Activated CD4-positive, CD25-positive, alpha-beta regulatory T cell treated with anti-CD3 and anti-CD28 coated beads, Interleukin-2, amount 50 U/mL, for 24 hours (primary cell): ENCODE measurements at places on chromosomes 7 and 10.

DNA sequence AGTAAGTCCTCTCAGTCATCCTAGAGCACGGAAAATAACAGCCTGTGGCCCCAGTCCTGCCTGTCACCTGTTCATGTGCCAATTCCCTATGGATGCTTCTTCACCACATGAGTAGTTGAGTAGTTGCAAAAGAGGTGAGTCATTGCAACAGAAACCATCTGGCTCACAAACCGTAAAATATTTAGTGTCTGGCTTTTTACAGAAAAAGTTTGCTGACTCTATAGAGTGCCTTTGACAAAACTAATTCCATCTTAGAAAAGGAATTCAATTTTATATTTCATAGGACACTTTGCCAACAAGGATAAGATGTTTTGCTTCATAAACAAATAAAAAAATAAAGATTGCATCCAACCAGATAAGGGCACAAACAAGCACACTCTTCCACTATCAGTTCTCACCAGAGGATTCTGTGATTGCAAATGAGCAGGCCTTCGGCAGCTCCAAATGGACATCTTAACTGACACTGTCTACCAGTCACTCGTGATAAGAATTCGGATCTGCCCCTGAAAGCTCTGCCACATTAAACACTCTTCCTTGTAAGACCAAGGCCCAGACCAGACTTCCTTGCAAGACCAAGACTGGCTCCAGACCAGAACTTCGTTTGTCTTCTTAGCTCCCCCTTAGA, 242.7 kb upstream of the SEMA3C start:
- ATAC-seq, result no peak

DNA sequence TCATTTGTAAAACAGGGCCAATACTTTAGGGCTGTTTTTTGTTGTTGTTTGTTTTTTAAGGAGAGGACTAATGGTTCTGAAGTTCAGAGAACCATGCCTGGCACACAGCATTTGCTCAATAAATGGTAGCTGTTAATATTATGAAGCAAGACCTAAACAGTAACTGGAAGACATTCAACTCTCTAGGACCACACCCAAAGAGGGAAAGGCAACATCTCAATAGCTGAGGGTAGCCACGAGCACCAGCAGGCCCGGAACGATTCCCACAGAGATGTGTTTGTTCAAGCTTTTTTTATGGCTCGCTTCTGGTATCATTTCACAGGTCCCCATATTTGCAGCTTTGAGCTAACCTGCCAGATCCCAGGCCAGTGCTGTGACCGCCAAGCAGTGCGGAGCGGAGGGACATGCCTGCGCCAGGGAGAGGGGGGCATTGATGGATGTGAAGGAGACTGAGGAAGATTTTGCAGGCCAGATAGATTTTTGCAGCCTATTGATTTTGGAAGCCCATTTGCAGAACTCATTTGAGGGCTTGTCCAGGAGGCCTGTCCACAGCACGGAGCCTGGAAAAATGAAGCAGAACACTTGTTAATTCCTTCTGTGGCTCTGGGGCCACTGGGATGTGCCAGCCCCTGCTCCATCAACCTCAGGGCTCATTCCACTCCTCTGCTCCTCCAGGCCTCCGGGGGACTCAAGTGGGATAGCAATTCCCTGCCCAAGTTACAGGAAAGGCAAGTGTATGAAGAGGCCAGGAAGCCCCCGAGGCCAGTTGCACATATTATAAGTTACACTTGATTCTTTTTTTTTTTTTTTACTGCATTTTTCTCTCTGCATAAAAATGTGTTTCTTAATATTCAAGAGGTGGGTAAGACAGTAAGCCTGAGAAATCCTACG, 57.3 kb upstream of the FGFR2 start:
- ATAC-seq, result no peak

- ATAC-seq, result no peak
These were observed 2.5 kb downstream of the NIPSNAP2 start for GRCh38 chr7:55966851-55967250.

- ATAC-seq, result no peak
These were observed 129.6 kb downstream of the SRI start for GRCh38 chr7:88090240-88090639.

GRCh38 chr7:129830949-129831348, 121.8 kb downstream of the UBE2H start:
- ATAC-seq, result no peak

GRCh38 chr10:55837273-55837672, 523.8 kb downstream of the ZWINT start:
- no peak for ATAC-seq

GRCh38 chr10:92419740-92420545, 129.0 kb downstream of the MARCHF5 start:
- no peak for ATAC-seq

- no peak for ATAC-seq
These were observed 325.0 kb downstream of the PLXNA4 start for GRCh38 chr7:132251327-132251659.

- peak; percentile 46 for ATAC-seq
These were observed 41.8 kb upstream of the LRRC18 start for GRCh38 chr10:48981310-48981907.

GRCh38 chr7:43791665-43792064, 33.2 kb downstream of the BLVRA start:
- no peak for ATAC-seq

- ATAC-seq, result no peak
These were observed 153.3 kb downstream of the WDR37 start for GRCh38 chr10:1209355-1209979.

- peak; percentile 49 for ATAC-seq
These were observed 474 bp downstream of the ORC5 start for GRCh38 chr7:104207348-104207730.

DNA sequence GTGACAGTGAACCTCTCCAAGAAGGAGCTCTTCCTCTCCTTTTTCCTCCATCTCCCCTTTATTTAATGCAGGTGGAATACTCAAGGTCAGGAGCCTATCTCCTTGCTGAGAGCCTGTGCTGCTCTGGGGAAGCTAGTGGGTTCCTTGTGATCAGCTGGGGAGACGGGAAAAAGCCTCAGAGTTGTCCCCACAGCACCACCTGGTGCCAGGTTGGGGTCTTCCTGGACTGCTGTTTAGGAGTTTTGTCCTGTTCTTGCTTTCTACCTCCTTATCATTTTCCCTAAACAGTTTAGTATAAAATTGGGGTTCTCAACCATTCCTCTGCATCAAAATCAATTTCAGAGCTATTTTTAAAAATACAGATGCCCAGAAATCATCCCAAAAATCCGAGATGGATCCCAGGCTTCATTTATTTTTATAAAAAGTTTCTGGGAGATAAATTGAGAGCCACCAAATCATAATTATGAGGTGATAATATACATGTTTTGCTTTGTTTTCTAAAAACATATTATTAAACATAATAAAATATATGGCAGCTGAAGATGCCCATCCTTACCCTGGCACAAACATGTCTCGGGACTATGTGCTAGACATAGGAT, 44.3 kb downstream of the MACC1 start:
- no peak for ATAC-seq

DNA sequence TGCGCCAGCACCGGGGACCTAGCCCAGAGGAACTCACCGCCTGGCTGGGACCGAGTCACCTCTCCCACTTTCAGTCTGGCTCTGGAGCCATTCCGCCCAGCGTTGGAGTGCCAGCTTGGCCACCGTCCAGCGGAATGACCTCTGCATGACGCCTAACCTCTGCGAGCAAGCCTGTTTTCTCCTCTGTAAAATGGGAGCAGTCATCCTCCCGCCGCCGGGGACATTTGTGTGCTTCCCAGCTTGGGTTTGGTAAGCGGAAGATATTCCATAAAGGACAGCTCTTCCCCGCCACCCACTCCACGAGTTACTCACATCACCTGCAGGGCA, 1.3 kb upstream of the ZCCHC24 start:
- no peak for ATAC-seq

- ATAC-seq, result no peak
These were observed 41.3 kb downstream of the CCDC6 start for GRCh38 chr10:59865101-59865500.

GRCh38 chr10:490891-491571, 198.4 kb downstream of the DIP2C start:
- ATAC-seq, result no peak

DNA sequence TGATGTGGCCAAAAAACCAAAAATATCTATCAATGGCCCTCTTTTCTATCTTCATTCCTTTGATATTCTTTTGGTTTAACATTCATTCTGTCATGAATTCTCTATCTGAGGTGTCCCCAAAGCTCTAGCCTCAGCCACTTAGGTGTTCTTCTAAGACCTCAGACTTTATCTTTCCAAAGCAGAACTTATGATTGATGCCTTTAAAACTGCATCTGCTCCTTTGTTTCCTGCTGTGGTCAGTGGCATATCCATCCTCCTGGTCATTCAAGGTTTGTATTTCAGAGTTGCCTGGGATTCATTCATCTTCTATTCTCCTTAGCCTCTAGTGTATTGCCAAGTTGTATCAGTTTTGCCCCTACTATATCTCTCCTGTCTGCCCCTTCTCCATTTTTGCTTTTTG, 30.6 kb downstream of the FHIP2A start:
- ATAC-seq, result no peak

- ATAC-seq, result peak; percentile 95
These were observed 10.8 kb downstream of the ERLIN1 start for GRCh38 chr10:100174699-100175677.

DNA sequence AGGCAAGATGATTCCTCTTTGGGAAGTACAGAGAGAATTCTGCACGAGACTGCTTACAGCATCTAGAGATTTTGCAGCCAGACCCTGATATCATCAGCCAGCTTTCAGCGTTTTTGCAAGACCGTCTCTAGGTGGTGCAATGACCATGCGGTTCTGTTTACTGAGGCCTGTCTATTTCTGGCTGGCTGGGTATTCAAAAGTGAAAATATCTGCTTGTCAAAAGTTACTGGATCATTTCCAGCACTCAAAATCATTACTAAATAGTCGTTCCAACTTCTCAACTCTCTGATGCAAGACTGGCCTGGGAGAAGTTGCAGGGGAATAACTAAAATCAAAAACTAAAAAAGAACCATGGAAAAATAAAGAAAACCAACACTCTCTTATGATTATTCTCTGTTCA, 240.1 kb downstream of the ELMO1 start:
- peak; percentile 55 for ATAC-seq

GRCh38 chr7:32479574-32480200, 10.5 kb downstream of the LSM5 start:
- ATAC-seq, result no peak

DNA sequence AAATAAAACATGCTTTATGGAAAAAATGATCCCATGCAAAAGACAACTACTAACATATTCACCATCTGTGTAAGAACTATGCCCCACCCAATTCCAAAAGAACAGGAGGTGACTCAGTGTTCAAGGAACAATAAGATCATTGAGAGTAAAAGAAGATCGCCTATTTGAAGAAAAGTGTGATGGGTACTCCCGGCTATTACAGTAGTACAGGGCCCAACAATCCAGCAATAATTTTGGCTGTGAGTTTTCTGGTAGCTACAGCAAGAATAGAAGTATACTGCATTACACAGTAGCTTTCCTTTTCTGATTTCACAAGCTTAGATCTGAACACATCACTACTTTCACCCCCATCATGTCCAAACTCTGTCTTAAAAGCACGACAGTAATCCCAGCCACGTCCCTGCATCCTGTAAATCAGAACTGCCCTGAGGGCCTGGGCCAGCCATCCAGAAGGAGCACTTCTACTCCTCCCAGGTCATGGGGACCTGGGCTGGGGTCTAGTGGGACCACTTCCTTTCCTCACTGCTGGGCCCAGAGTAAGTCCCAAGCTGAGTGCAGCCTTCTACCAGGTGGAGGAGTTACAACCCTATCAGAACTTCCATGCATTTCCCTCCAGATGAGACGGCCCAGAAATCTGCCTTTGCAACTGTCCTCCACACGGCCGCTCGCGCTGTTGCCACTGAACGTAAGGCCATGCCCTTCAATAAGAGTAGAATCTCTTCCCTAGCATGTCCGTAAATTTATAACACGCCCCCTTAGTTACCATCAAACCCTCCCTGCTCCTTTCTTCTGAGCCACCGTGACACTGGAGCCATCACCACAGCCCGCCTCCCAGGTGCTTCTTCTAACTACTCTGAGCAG, 7.9 kb downstream of the ESYT2 start:
- ATAC-seq, result peak; percentile 12

- ATAC-seq, result no peak
These were observed 43.8 kb downstream of the CALCR start for GRCh38 chr7:93530701-93531100.

GRCh38 chr7:28988810-28989209, 30.7 kb upstream of the TRIL start:
- ATAC-seq, result no peak

GRCh38 chr7:112204499-112205342, 1.5 kb downstream of the DOCK4 start:
- no peak for ATAC-seq

GRCh38 chr7:39480901-39481300, 85.3 kb upstream of the YAE1 start:
- ATAC-seq, result no peak

- no peak for ATAC-seq
These were observed 8.3 kb upstream of the NT5C3A start for GRCh38 chr7:33070831-33071230.

- no peak for ATAC-seq
These were observed 56.7 kb downstream of the SCD start for GRCh38 chr10:100403734-100404133.

- ATAC-seq, result no peak
These were observed 38.9 kb downstream of the FAM20C start for GRCh38 chr7:231030-231857.

GRCh38 chr10:6177880-6178281, 24.9 kb upstream of the PFKFB3 start:
- no peak for ATAC-seq

DNA sequence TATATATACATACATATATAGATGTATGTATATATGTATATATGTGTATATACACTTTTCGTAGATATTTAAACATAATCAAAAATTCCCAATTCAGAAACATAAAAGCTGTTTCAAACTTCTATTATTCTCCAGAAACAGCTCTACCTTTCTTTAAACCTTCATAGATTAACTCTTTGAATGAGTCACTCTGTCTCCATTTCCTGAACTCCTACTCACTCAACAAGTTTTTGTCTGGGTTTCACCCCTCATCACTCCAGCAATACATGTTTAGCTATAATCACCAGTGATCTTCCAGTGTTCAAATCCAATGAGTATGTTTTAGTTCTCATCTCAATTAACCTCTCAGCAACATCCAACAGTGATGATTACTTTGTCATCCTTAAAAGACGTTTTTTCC, 9.6 kb downstream of the DGKB start:
- ATAC-seq, result no peak

GRCh38 chr7:74217455-74218342, 7.9 kb downstream of the LAT2 start:
- peak; percentile 35 for ATAC-seq

DNA sequence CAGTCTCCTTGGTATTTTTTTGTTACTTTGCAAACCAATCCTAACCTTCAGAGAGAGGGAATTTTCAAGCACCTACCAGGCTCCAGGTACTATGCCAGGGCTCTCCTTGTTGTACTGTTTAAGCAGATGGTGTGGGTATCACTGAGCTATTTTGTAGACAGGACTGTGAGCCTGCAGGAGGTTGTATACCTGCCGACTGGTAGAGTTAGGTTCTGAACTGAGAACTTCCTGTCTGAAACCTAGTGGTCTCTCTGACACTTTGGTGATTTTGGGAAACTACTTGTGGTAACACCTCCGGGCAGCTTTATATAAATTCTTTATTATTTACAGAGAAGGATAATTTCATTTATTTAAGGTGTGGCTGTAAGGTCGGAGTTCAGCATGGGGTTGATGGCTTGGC, 4.6 kb downstream of the ZNF853 start:
- ATAC-seq, result no peak

- no peak for ATAC-seq
These were observed 39.6 kb downstream of the MPP7 start for GRCh38 chr10:28263136-28263857.
